ENCODE measurements at places on chromosomes 12 and 14.

DNA sequence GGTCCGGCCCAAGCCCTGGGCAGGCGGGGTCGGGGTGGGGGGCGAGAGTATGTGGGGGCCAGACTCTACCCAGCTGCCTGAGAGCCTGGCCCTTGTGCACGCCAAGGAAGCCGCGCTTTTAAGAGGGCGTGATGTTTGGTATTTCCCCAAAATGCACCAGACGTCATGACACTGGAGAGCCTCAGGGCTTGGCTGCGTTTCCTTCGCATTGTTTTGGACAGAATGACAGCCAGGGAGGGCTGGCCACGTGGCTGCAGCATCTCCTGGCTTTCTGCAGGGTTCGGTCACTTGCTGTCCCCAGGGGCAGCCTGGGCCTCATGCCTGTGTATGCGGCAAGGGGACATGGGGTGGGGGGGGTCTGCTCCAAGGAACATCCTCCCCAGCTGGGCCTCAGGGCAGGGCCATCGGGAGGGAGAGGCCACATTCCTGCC lies 16.1 kb upstream of the NUDT14 start:
- DNase-seq = no peak

- no peak for DNase-seq
These were observed 92.2 kb upstream of the SFSWAP start for GRCh38 chr12:131618701-131619100.

GRCh38 chr12:121958541-121959240 lies 40.3 kb downstream of the CFAP251 start:
- peak; percentile 41 for DNase-seq

DNA sequence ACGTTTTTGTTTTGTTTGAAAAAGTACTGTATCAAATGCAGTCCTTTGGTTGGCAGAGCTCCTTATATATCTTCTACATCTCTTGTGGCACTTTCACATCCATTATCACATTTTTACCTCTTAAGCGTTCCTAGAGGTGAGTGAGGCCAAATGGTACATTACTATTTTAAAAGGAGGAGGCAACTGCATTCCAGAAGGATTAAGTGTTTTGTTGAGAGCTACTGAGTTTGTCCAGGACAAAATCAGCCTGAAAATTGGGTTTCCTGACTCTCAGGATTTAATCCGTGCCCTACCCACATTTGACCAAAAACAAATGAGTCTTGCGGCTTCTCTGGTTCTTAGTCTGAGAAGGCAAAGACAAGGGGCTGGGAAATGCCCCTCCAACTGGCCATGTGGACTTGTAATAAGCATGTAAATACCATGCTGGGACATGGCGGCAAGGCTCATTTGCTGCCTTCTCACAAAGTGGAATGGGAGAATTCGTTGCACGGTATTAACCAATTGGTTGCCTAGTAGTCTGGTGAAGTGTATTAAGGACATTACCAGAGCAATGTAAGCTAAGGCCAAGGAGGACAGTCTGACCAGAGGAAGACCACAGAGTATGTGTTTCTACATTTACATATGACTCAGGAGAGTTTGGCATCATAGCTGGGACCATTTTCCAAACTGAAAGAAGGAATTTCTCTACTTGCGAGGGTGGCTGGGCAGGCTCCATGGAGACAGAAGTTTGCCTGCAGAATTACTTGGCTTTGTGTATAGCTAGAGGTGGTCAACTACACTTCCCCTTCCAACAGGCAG lies 175.8 kb upstream of the PLXNC1 start:
- DNase-seq = no peak

GRCh38 chr14:100077441-100077840 lies 12.2 kb downstream of the EVL start:
- no peak for DNase-seq

DNA sequence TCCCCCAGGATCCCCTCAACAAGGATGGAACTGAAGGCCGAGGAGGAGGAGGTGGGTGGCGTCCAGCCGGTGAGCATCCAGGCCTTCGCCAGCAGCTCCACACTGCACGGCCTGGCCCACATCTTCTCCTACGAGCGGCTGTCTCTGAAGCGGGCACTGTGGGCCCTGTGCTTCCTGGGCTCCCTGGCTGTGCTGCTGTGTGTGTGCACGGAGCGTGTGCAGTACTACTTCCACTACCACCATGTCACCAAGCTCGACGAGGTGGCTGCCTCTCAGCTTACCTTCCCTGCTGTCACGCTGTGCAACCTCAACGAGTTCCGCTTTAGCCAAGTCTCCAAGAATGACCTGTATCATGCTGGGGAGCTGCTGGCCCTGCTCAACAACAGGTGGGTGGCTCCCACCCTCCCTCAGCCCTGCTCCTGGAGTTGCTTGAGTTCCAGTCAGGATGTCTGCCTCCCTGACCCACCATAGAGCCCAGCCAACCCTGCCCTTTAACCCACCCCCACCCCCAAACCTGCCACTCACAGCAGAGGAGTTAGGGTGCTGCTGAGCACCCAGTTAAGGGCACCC lies 1.4 kb downstream of the ASIC1 start:
- no peak for DNase-seq

DNA sequence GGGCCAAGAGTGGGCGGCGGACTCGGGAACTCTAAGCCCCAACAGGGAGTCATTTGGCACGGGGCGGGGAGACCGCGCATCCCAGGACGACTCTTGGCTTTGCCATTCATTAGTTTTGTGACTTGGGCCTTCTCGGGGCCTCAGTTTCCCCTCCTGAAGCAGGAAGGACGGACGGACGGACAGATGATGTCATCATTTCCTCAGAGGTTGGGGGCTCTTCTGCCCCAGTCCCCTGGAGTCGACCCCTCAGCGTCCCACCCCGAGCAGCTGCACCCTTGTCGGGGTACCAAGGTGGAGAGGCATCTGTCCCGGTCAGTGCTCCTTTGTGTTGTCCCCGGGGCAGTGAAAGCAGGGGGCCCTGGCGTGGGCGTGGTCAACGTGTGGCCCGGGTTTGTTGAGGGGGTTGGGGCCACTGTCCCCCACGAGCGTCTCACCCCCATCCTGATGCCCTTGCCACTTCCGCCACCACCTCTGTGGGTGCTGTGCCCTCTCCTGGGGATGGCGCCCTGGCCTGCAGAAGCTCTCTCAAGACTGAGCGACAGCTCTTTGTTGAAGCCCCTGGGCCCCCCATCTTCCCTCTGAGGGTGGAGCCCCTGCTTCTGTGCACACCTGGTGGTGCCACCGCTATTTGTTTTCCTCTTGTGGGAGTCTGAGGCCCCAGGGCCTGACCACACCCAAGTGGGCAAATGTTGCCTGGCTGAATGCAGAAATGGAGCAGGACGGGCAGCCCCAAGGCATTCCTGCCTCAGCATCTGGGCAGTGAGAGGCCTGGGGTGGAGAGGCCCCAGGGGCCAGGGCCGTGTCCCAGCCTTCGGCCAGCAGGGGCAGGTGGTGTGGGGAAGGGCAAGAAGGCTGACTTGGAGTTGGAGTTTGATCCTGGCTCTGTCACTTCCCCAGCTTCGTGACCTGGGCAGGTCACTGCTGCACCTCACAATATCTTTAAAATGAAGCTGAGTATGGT lies 896 bp downstream of the HHIPL1 start:
- no peak for DNase-seq

DNA sequence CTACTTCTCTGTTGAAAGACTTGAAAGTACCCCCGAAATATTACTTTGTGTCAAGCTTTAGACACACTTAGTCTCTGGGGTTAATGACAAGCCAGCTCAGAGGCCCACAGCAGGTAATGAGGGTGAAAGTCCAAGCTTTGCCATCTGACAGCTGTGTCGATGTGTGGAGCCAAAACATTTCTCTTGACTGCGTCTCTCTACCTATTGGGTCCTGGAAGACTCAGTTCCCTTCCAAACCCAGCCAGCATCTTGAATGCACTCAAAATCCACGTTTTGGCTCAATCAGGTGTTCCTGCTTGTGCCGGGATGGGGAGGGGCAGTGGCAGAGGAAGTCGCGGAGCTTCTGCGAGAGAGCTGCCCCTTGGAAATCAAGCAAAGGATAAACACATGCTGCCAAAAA lies 3.2 kb downstream of the PLXNC1 start:
- no peak for DNase-seq
